ENCODE measurements at places on chromosomes 13 and 19.
A peak's percentile ranks its signal among the peaks of the same experiment; 100 is the strongest.

DNA sequence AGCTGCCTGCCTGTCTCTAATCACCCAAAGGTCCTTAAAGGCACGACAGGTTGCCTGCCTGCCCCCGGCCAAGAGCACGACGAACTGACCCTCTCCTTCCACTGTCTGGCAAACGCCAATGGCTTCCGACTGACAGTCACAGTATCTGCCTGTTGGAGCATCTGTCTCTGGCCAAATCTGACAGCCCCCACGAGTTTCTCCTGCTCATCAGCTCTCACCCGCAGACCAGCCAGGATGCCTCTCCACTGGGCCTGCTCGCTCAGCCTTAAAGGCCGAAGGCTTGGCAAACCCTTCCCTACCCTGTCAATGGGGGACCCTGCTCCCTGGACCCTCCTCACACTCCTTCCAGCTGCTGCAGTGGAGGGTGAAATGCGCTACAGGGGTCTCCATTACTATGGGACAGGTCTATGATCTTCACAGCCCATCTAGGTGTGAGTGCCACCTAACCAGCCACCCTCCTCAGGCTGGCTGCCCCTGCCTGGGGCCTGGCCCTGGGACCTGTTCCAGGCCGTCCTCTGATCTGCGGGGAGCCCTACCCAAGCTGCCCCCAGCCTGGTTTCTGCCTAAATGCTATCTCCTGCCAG, 932 bp downstream of the FAM83E start:
- DNase-seq: no peak

DNA sequence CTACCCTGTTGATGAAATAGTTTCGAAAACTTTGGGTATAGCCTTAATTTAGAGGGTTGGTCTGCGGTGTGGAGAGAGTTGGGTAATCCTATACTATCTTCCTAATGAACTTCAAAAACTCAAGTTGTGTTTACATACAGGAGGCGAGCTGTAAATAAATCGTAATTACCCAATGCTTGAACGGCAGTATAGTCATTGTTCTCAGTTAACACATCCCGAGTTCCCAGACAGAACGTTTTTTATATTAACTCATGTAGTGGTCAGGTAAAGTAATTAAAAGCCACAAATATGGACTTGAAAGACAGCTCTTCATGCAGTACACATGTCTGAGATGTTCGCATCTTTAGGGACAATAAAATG, 1.5 kb downstream of the PDS5B start:
- no peak for DNase-seq

DNA sequence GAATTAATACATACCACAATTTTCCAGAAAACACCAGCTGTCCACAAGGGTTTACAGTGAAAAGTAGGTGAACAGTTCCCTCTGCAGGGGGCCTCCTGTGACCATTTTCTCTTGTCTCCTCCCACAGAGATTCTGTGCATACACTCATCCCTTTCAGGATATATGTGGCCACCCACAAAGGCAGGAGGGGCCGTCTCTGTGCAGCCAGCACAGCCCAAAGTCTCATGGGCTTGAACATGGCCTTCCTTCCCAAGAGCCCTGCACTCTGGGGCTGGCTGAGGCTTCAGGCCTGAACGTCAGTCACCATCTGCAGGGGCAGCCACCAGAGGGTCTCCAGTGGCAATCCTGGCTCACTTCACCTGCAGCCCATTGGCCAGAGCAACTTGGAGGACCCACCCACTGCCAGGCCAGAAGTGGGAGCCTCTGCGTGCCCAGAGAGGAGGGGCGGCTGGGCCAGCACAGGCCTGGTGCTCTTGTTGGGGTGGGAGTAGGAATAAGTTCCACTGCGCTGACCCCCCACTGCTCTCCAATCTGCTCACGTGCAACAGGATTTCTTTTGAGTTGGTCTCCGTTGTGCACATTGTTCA, 25.1 kb downstream of the TMEM161A start:
- peak; percentile 50 for DNase-seq

DNA sequence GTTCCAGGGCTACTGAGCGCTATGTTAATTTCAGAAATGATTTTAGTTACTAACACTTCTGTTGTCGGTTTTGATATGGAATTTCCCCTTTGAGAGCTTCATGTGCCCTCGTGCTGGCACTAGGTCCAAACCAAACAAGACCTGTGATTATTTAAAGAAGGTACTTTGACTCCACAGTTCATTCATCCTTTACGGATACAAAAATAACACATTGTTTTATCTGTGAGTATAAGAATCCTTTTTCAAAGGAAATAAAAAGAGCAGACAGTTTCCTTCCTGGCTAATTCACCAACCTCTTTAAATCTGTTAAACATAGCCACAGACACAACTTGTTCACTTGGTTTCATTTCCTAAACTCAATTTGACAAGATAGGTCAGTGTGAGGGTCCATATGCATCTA, 141.2 kb downstream of the FLT1 start:
- DNase-seq: no peak

DNA sequence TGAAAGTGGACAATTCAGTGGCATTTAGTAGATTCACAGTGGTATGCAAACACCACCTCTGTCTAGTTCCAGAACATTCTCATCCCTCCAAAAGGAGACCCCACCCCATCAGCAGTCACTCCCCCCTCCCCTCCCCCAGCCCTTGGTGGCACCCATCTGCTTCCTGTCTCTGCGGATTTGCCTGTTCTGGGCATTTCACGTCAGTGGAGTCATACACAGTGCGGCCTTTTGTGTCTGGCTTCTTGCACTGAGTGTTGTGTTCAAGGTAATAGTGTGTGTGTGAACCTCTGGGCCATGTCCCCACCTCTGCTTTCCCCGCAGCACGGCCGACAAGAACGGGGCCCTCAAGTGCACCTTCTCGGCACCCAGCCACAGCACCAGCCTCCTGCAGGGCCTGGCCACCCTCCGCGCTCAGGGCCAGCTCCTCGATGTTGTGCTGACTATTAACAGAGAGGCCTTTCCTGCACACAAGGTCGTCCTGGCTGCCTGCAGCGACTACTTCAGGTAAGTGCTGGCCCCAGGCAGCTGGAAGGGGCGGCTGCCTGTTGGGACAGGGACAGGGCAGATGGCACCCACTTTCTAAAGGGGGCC, 19.4 kb upstream of the CRTC1 start:
- no peak for DNase-seq

DNA sequence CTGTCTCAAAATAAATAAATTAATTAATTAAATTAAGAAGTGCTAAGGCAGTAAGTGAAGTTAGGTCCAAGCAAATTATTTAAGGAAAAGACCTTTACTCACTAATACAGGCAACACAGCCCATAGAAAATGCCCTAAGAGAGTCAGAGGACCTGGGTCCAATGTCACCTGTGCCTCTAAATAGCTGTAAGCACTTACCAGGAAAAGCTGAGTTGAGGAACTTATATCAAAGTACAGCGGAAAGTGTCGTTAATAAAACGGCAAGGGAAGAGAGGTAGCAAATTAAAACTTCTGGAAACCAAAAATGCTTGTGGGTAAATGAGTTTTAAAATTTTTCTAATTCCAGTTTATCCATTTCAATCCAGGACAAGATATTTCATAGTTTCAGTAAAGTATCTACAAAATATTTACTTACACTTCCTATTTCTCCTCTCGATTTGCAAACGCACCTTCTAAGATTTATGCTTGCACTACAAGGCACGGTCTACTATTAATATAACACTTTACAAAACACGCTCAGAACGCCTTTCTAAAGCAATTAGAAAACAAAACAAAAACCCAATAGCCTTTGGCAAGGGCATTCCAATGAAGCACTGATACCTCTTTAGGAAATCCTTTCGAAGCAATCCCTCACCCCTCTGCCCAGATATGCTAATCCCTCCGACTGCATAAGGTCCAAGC, 963 bp downstream of the VPS36 start:
- DNase-seq: no peak

DNA sequence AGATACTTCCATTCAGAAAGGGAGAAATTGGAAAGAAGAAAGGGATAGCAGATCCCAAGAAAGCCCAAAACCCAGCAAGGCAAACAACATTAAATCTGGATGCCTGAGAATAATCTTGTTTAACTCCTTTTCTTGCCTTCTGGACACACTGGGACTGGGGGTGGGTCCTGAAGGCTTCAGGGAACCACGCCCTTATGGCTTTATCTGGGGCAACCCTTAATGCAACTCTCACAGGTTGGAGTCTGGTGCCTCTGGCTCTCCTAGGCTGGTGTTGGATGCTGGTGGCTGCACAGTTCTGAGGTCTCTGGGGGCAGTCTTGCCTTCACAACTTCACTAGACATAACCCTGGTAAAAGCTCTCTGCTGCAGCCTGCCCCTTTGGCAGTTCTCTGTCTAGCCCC, 27.9 kb downstream of the PAN3 start:
- no peak for DNase-seq

GRCh38 chr19:49592486-49593232, 1.7 kb downstream of the PRR12 start:
- DNase-seq: peak; percentile 45

- DNase-seq: no peak
These were observed 103.1 kb downstream of the ITGBL1 start for GRCh38 chr13:101555610-101556009.

GRCh38 chr19:14030997-14031718, 404 bp upstream of the IL27RA start:
- DNase-seq: no peak

DNA sequence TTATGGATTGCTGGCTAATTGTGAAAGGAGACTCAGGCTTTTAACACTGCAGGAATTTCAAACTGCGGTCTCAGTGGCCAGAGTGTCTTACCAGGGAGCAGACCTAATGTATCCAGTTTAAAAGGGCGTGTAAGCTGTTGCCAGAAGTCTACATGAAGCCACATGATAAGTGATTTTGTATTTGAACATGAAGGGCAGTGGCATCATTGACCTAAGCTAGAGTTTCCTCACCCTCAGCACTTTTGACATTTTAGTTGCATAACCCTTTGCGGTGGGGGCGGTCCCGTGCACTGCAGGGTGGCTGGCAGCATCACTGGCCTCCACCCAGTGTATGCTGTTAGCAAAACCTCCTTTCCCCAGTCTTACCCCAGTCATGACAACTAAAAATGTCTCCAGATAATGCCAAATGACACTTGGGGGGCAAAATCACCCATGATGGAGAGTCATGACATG, 23.7 kb upstream of the GPR18 start:
- DNase-seq: no peak

GRCh38 chr13:104487006-104487405, 1420.8 kb upstream of the SLC10A2 start:
- DNase-seq: no peak

DNA sequence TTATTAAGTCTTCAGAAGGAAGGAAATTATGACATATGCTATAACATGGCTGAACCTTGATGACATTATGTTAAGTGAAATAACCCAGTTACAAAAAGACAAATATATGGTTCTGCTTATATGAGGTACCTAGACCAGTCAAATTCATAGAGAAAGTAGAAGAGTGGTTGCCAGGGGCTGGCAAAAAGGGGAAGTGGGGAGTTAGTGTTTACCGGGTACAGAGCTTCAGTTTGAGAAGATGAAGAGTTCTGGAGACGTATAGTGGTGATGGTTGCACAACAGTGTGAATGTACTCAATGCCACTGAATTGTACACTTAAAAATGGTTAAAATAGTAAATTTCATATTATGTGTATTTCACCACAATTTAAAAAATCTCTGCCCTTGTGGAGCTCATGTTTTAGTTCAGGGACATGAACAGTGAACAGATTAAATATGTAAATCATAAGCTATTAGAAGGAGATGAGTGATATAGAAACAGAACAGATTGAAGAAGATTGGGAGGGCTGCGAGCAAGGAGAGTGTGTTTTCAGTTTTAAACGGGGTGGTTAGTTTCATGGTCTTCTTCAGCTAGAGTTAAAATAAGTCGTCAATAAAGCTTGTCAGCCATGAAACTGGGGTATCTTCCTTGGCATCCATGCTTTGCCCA, 355.2 kb downstream of the KCNRG start:
- no peak for DNase-seq

DNA sequence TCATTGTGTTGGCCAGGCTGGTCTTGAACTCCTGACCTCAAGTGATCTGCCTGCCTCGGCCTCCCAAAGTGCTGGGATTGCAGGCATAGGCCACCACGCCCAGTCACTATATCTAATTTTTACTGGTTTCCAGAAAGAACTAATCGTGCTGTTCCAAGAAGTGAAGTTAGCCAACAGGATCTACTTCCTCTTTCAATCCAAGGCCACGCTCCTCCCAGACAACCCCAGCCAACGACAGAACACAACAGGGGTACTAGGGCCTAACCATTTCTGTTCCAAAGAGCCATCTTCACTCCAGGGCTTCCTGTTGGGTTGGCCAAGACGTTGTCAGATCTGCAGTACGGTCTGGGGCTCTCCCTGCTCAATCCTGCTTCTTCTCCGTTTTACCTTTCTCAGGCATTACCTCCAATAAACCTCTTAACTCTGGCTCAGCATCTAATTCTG, 7.0 kb upstream of the LSM14A start:
- DNase-seq: no peak

- DNase-seq: no peak
These were observed 1331.5 kb upstream of the PCDH20 start for GRCh38 chr13:62747152-62747551.

DNA sequence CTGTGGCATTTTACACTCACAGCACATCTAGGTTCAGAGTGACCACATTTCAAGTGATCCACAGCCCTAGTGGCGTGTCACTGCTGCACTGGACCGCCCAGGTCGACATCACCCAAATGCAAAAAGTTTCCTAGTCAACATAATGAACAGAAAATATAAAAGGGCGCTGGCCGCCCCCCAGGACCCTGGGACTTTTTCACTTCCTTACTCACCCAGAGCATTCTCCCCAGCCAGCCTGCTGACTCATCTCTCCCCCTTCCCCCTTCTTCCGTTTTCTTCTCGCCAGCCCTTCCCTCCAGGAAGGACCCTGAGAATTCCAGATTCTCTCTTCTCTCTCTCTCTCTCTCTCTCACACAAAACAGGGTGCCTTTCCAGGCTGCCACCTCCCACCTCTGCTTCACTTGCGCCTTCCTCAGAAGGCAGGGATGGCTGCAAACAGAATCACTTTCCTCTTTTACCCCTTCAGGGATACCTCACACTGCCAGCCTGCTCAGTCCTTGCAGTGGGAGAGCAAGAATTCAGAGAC, 21.0 kb upstream of the GRWD1 start:
- peak; percentile 81 for DNase-seq

DNA sequence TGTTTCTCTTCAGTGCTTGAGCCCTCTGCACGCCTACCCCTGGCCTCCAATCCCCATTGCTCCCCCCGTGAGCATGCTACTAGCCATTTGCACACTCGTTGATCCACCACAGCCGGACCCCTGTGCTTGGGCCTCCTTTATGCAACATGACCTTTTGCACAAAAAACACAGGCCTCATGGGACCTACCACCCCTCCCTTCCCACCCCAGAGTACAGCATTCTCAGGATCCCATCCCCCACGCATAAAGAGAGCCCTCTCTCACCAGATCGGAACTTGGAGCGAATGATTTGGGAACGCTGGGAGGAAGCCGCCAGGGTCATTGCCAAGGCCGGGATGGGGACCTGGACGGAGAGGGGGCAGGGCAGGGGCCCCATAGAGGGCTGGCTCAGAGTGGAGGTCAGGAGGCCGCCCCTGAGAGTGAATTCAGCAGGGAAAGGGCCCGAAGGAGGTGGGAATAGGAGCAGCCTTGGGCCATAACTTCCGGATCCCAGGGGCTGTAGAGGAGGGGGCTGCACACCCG, 754 bp downstream of the MAMSTR start:
- DNase-seq: no peak

- DNase-seq: no peak
These were observed 29.5 kb downstream of the UPF1 start for GRCh38 chr19:18861235-18861634.

- DNase-seq: peak; percentile 87
These were observed 13.3 kb upstream of the ISYNA1 start for GRCh38 chr19:18450931-18451836.

Data from hepatic stellate cell (primary cell).